Stimulated activated CD8-positive, alpha-beta memory T cell treated with anti-CD3 and anti-CD28 coated beads, Interleukin-7, amount 100 ng/mL, for 4 hours (primary cell): ENCODE measurements at places on chromosomes 13 and 19.

- DNase-seq: no peak
Observed at GRCh38 chr13:31598990-31599389, 140.3 kb upstream of the RXFP2 start.

GRCh38 chr19:8041531-8041931 lies 11.0 kb upstream of the CCL25 start:
- no peak for DNase-seq

- no peak for DNase-seq
Observed at GRCh38 chr13:103044056-103044455, 22.2 kb downstream of the SLC10A2 start.

GRCh38 chr19:2242092-2242537 lies 5.5 kb downstream of the SF3A2 start:
- DNase-seq: no peak

DNA sequence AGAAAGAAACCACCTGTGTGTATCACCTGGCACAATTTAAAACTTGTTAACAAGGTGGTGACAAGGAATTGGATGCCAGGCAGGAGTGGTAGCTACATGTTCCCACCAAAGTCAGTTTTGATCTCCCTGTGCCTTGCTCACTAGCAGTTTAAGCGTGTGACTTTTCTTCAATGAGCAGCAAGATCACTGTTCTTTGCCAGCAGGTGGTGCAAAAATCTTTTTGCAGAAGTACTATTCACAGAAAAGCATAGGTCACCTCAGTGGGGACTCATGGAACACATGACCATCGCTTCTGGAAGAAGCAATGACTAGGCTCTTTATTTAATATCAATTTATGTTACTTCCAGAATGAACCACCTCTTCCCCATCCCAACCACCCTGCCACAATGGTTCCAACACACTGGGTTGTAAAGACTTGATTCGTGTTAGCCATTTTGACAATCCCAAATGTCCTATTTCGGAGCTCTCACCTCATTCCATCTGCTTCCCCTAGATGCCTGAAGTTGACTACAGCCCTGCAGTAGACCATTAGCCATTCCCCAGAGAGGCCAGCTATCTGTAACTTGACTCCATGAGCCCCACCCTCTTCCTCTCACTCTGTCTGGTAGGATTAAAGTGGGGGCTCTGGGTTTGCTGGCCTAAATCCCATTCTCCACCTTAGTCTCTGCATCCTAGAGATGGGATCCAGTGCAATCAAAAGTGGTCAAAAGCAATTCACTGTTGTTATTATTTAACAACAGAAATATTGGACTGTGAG lies 59.1 kb upstream of the TNFRSF19 start:
- no peak for DNase-seq

- no peak for DNase-seq
Observed at GRCh38 chr19:5228932-5229777, 111.5 kb downstream of the PTPRS start.

- DNase-seq: no peak
Observed at GRCh38 chr19:12952488-12953137, 4.4 kb downstream of the GADD45GIP1 start.
